Chondrocyte (in vitro differentiated cells): ENCODE measurements at places on chromosomes 4 and X. TPM values are rescaled to one million over a fixed set of nuclear protein-coding genes. Genes with fewer than 3 reads are reported as not detected.

NDUFB11 gene
- 60.7 to 65.4 TPM (median 60.8 TPM) in 3 replicates for total RNA-seq

FGA gene
- not detected in 3 replicates for total RNA-seq

NSUN7 gene
- 2.4 to 6.1 TPM (median 5.1 TPM) in 3 replicates for total RNA-seq

COL25A1 gene
- 0.45 to 1.3 TPM (median 0.62 TPM) in 3 replicates for total RNA-seq

OPRPN gene
- not detected in 3 replicates for total RNA-seq

FMR1NB gene
- not detected in 3 replicates for total RNA-seq

TENM3 gene
- total RNA-seq = 87.0 to 135 TPM (median 87.6 TPM) in 3 replicates

MAGEB4 gene
- not detected in 3 replicates for total RNA-seq

TMPRSS11F gene
- total RNA-seq = not detected in 3 replicates

EDA2R gene
- total RNA-seq = 3.0 to 4.2 TPM (median 3.6 TPM) in 3 replicates

EGF gene
- 0.87 to 1.4 TPM (median 1.3 TPM) in 3 replicates for total RNA-seq

HPSE gene
- 0.31 to 0.90 TPM (median 0.38 TPM) in 3 replicates for total RNA-seq

DNA sequence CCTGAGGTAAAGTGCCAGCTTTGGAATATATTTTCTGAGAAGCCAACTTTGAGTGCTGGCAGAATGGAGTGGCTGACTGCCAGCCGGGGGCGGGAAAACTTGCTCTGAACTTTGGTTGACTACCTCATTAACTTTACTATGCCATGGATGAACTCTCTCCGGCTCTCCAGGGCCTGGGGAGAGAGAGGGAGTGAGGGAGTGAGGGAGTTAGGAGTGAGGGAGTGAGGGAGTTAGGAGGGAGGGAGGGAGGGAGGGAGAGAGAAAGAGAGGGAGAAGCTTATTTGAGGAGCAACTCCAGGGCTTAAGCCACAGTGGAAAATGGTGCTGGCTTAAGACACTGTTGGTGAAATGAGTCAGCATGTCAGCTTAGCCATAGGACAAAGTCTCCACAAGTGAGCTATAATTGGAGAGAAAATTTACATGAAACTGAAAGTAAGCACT lies 280.9 kb upstream of the RPS6KA3 start:
- no peak for DNase-seq

GRCh38 chr4:83855044-83855443 lies 319.1 kb downstream of the GPAT3 start:
- DNase-seq = no peak

- DNase-seq = no peak
Observed at GRCh38 chr4:184814686-184815045, 11.1 kb downstream of the ACSL1 start.

DNA sequence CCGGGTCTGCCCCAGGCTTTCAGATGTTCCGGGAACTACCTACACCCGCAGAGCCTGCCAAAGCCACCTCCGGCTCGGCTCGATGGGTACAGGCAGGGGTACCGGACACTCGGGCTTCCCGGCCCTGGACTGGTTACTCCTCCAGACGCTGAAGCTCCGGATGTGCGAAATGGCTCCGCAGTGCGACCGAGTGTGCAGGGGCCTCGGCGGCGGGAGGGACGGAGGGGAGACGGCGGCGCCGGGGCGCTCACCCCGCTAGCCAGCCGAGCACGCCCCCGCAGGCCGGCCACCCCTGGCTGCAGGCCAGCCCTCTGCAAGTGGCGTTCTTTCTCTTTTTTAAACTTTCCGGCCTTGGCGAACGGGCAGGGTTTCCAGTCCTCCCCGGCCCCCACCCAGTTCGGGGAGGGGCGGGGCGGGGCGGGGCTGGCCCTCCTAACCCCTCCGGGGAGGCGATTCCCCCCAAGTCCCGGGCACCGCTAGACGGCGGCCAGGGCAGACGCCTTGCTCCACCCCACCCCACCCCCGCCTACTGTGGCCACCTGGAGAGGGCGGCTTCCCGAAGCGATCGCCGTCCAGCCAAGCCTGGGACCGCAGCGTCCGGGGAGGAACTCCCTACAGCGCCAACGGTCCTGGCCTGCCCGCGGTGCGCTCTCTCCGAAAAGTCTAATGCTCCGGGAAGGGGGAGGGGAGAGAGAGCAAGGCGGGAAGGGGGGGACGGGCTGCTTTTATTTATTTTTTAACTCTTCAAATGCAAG lies 7.5 kb downstream of the BCOR start:
- DNase-seq = no peak

DNA sequence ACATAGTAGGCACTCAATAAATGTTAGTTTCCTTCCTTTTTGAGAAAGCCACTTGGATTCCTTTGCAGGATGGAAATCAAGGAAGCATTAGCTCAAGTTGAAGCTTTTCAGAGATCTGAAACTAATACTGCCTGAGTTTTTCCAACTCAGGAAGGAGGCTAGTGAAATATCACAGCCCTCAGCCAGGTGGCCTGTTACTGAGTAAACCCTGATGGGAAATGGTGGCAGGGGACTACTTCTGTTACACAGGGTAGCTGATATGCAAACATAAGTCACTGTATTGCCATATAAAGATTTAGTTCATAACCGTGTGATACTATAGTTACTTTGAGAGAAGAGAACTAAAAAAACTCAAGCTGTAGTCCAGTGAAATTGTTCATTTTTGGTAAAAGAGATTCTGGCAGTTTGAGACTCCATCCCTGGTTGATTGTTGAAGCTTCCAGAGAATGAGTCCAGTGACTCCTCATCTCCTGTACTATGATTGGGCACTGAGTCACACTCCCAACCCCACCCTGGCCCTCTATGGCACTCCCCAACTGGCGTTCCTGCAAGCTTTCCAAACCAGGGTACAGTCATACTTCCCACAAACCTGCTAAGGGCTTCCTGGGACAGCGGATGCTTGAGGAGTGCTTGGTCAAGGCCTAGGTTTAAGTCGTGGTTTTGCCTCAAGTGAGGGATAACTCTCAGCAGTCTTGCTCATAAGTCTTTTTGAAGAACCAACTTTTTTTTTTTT lies 81.8 kb downstream of the MID1IP1 start:
- DNase-seq = no peak

DNA sequence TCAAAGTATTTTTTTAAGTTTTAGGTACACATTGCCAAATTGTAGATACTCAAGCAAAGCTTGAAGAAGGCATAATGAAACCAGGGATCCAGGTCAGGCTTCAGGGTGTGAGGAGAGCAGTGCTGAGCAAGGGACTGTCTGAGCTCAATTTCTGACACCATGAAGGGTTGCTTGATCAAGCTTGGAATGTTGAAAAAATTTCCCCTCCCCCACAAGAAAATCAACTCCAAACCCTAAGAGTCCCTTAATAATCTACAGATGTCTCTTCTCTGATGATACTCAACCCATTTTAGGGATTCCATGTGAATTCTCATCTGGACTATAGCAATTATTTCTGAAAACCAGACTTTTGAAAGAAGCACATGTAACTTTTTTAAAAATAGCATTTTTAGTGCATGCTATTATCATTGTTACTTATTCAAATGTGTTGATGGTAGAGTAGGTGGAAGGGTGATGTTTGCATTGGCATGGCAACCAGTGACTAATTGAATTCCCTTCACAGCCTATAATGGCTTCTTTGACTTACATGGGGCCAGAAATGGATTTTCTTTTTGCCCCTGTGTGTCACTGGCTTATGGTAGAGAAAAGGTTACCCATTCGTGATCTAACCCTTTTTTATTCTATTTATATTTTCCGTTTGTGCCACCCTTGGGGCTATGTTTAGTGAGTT lies 252.0 kb downstream of the FBXW7 start:
- DNase-seq = no peak

GRCh38 chr4:69668680-69669079 lies 15.6 kb upstream of the UGT2A1 start:
- no peak for DNase-seq

DNA sequence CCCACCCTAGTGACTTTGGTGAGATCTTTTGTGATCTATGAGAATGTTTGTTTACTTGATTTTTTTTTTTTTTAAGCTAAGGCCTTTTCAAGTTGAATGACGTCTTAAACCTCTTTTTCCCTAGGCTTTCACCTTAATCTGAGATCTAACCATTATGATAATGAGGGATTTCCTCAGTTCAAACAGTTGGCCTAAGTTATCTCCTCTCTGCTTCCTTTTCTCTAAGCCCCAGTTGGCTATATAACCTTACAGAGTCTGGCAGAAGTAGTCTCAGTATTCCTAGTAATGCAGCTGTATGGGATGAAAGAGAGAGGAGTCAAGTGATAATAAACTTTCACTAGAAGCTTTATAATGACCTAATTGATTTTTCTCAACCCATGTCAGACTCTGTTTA lies 99.0 kb downstream of the STIM2 start:
- no peak for DNase-seq

GRCh38 chr4:185039508-185040273 lies 21.4 kb downstream of the HELT start:
- DNase-seq = no peak

DNA sequence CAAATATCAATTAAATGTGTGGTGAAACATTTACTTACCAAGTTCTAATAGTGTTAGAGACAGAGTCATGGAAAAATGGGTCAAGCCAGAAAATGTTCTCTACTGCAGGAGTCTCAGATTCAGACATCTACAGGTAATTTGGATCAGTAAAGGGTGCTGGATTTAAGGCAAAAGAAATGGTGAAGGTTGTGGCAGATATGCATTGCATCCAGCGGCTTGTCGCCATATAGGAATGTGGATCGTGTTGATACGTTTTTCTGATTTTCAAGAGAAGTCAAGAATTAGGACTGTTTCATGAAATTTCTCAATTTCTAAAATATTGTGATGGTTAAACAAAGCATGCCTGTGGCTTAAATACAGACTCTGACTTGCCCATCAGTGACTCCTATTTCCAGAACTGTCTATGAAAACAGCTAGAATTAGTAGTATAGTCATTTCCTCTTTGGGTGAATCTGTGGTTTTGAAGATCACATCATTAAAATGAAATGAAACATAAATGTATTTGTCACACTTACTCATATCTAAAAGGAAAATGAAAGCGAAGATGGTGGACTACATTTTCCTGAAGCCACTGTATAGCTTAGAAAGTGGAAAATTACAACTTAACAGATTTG lies 110.1 kb upstream of the VEGFC start:
- no peak for DNase-seq

- no peak for DNase-seq
Observed at GRCh38 chrX:9494771-9495170, 29.9 kb downstream of the TBL1X start.

GRCh38 chr4:78938474-78938867 lies 767 bp downstream of the PAQR3 start:
- no peak for DNase-seq

GRCh38 chr4:93182722-93183121 lies 645.8 kb upstream of the ATOH1 start:
- no peak for DNase-seq

DNA sequence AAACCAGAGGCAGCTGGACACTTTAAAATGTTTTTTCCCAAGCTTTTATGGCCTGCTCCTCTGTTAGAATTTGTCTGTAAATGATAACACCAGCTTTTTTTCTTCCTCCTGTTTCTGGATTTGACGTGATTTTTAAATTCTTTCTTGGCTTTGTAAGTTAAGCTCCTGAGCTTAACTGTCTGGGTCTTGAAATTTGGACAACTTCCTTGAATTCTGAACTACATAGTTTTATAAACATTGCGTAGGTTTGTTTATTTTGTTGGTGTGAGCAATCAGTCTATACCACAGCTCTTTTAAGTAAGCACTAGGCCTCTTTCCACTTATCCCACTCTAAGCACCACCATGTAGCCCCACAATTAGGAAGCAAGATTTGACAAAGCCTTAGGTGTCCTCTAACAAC lies 144.4 kb upstream of the GUCY1A1 start:
- no peak for DNase-seq

DNA sequence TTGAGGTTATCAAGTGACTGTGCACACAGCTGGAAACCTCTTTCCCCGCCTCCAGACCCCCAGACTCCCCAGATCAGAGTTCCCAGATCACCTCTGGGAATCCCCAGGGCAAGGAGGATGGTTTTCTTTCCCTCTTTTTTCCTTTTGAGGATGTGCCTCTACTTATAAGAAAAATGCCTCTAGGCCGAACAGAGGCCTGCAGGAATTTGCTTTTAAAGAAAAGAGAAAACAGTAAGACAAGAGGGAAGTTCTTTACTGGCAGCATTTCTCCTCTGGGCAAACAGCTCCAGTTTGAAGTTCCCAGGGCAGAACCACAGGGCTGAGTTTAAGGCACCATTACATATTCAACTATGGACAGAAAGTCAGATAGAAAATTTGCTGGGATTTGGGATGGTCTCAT lies 837.9 kb upstream of the LCORL start:
- no peak for DNase-seq

DNA sequence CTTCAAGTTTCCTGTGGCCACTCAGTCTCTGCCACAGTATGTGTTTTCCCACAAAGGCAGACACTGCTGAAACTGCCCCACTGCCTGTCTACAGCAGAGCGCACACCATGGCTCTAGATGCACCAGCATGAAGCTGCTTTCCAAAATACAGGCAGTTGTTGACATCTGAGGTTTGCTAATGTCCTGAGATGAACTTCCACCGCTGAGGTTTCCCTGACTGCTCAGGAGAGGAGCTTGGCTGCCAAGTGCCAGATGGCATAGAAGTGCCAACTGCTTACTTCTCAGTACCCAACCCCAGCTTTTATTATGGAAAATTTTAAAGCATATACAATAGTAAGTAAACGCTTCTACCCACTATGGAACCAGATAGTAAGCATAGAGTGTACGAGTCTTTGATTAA lies 61.0 kb upstream of the EXOC1L start:
- DNase-seq = no peak

DNA sequence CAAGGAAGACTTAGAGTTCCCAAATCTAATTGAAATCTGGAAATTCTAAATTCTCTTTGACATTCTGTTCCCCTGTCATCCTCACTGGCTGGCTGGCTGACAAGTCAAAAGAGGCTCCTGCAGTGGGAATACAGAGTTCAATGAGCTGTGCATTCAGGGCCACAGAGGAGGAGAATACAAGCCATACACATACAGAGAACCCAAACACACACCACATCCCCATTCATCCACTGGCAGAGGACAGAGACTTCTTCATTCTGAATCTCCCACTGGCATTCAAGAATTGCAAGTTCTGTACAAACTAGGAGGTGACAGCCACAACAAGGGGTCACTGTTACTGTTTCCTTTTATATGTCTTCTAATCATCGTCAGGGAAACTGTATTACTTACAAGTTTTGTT lies 49.7 kb downstream of the SAT1 start:
- no peak for DNase-seq

DNA sequence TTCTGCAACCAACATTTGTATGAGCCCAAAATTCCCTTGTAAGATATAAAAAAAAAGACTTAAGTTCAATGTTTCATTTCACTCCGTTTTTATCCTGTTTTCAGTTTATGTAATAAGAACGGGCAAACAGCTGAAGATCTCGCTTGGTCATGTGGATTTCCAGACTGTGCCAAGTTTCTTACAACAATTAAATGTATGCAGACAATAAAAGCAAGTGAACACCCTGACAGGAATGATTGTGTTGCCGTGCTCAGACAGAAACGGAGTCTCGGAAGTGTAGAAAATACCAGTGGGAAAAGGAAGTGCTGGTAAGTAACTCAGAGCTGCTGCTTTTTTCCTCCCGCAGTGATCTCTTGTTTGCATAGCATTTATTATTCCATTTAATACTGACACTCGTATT lies 2.8 kb downstream of the ANKRD37 start:
- no peak for DNase-seq
